ENCODE measurements at places on chromosomes 7 and 10. TPM values are rescaled to one million over a fixed set of nuclear protein-coding genes. Genes with fewer than 3 reads are reported as not detected.

MCM10 gene
- 33.6 TPM for total RNA-seq

HOXA3 gene
- 0.41 TPM for total RNA-seq

GNAT3 gene
- total RNA-seq, result not detected

PROSER2 gene
- 18.5 TPM for total RNA-seq

COL17A1 gene
- 2.4 TPM for total RNA-seq

NPFFR1 gene
- not detected for total RNA-seq

SPDYE16 gene
- total RNA-seq, result not detected

GPR146 gene
- 1.6 TPM for total RNA-seq

TMEM178B gene
- total RNA-seq, result 0.50 TPM

NYAP1 gene
- not detected for total RNA-seq

DNA sequence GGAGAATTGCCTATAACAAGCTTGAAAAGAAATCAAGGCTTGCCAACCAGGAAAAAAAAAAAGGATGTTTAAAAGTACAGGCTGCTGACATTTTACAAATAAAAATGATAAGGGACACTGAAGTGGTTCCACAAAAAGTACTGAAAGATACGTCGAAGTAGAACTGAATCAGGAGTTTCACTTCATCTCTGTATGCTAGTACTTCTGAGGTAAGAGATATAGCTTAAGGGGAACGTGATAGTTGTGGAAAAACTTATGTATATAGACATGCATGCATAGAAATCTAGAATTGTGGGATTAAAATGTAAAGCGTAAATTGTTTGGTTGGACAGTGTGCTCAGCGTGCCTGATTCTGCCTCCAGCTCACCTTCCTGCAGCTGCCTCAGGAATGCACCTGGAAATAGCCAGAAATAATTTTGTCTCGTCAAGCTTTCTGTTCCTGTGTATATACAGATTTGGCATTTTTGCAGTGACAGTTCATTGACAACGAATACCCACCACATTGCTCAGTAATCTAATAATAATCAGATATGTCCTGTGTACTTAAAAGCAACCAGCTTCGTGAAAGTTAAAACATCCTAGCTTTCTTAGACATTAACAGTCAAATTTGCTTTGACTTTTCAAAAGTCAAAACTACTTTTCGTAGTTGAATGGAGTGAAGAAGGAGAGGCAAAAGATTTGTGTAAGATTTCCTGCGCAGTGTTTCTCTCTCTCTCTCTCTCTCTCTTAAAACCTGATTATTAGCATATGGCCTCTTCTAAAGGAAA, 1.4 kb downstream of the SOSTDC1 start:
- DNase-seq, result no peak

- peak; percentile 91 for DNase-seq
Observed at GRCh38 chr7:83162402-83163256, at the start of gene PCLO. PCLO (minus strand) TSS chr7:83162884; CDS start chr7:83162592, 292 bp downstream.

GRCh38 chr7:135678612-135679575, 16.6 kb downstream of the STMP1 start:
- DNase-seq, result peak; percentile 69

DNA sequence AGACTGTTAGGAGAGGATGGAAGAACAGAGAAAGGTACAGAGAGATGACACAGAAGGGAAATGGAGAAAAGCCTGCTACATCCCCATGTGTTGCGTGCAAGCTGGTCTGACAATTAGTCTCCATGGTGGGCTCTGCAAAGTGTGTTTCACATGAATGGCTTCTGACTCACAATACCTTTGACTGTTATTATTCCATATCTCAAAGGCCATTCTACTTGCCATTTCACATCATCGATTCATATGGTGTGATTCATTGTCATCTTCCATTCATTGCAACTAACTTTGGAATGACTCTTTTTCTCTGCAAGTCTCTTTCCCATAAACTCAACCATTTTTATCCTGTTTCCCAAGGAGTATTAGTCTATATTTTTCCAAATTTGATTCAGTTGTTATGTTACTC, 208.9 kb upstream of the INHBA start:
- no peak for DNase-seq

DNA sequence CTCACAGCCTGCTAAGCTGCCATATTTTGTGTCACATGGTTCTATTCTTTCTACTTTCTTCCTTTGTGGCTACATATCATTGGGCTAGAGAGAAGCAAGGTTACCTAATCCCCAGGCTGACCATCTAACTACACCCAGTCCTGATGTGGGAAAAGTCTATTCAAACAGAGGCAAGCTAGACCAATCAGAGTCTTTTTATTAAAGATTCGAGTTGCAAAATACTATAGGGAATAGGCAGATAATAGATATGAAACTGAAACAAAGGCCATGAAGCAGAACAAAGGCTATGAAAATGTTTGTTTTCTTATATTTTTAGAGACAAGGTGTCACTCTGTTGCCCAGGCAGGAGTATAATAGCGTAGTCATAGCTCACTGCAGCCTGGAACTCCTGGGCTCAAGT, 36.7 kb downstream of the MTERF1 start:
- no peak for DNase-seq

DNA sequence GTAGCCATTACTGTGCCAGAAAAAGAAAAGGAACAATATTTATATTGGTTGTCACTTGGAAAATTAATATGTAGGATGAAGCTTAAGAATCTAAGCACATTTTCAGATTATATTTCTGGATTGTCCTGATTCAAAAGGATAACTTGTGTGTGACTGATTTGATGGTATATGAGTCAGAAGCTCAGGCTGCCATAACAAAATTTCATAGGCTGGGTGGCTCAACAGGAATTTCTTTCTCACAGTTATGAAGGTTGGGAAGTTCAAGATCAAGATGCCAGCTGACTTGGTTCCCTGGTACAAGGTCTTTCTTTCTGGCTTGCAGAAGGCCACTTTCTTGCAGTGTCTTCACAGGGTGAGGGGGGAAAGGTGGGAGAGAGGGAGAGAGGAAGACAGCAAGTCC, 108.5 kb downstream of the ST7 start:
- DNase-seq, result no peak

DNA sequence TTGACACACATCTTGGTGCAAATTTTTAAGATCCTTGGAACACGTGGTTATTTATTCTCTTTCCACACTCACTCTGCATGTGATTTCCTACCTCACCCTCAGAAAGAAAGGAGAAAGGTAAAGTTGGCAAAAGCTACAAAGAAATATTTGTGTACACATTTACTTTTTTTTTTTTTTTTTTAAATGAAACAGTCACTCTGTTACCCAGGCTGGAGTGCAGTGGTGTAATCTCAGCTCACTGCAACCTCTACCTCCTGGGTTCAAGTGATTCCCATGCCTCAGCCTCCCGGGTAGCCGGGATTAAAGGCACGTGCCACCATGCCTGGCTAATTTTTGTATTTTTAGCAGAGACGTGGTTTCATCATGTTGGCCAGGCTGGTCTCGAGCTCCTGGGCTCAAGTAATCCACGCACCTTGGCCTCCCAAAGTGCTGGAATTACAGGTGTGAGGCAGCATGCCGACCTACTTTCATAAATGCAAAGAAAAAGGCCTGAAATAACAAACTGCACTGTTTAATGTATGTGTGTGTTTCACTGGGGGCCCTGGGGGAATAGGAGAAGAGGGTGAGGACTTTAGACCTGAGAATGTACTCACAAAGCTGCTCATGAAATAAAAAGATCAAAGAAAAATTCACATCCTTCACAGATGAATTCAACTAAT, 71.6 kb upstream of the GRID1 start:
- no peak for DNase-seq

GRCh38 chr7:121428855-121429489, 32.9 kb upstream of the FAM3C start:
- DNase-seq, result no peak

GRCh38 chr10:115957012-115957399, 316.0 kb downstream of the GFRA1 start:
- no peak for DNase-seq

GRCh38 chr10:27624941-27625340, 120.7 kb downstream of the MKX start:
- no peak for DNase-seq

GRCh38 chr10:9294132-9294663, 1239.7 kb downstream of the GATA3 start:
- DNase-seq, result no peak

DNA sequence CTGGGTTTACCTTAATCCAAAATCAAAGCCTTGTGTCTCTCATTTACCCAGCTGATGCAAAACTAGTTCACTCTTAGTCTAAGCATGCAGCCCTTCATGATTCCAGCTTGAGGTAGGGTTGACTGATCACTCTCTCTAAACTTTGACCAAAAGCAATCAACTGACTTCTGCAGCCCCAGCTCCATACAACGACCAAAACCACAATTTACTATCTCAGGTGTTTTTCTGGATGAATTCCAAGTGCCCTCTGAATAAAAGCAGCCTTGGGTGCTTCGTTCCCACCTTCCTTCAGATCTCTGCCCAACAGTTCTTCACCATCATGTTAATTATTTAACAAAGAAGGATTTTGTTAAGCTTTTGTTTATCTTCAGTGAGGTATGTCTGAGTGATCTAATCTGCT, 62.6 kb downstream of the CCDC6 start:
- DNase-seq, result no peak

- DNase-seq, result peak; percentile 44
Observed at GRCh38 chr7:98753989-98754479, 115.8 kb downstream of the TMEM130 start.

- no peak for DNase-seq
Observed at GRCh38 chr10:3239920-3240894, 67.6 kb upstream of the PITRM1 start.

DNA sequence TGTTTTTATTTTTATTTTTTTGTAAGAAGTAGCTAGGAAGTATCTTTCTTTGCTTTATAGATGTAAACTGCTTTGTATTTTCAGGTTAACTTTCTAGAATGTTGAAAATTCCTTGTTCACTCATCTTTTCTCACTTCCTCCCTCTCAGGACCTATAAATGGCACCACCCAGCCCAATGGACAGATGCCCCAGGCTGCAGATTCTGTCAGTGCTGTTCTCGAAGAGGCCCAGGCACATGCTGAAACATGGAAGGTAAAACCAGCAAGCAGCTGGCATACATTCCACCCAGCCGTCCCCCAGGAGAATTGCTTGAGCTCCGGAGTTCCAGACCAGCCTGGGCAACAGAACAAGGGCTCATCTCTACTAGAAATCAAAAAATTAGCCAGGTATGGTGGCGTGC, 47.1 kb upstream of the PDSS1 start:
- DNase-seq, result no peak

GRCh38 chr7:96837593-96837992, 127.9 kb upstream of the SEM1 start:
- DNase-seq, result no peak

DNA sequence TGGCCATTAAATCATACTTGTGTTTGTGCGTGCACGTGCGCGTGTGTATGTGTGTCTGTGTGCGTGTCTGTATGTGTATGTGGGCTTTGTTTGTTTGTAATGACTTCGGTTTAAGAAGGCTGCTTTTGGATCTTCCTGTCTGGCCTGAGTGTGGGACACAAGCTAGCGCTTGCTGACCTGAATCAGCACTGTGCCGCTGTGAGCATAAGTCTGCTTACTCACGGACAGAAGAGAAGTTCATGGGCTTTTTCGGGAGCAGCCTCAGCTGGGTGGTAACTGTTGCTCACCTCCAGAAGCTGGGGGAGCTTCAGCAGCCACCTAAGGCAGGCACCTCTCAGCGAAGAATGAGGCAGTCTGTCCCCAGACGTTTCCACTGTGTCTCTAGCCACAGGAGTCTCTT, 56.1 kb upstream of the TRUB1 start:
- no peak for DNase-seq

DNA sequence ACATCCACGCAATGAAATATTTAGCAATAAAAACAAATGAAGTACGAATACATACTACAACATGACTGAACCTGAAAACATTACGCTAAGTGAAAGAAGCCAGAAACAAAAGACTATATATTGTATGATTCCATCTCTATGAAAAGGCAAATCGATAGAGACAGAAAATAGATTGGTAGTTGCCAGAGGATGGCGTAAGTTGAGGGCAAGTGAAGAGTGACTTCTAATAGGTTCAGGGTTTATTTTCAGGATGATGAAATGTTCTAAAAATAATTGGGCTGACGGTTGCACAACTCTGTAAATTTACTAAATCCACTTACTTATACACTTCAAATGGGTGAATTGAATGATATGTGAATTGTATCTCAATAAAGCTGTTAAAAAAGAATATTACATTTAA, 39.5 kb upstream of the TECTB start:
- no peak for DNase-seq

DNA sequence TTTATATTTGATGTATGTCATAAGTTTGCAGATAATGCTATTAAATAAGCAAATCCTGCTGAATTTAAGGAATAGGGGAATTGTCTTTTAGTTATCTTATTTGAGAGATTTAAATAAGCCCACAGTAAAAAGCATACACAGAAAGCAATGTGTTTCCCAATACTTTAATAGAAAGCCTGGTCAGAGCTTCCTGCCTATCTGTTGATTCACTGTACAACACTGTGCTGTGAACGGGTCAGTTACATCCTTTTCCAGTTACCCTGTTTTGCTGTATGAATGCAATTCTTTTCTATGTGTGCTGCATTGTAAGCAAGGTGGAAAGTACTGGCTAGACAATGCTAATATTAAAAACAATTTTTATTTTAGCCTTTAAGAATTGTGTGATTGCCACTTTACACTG, 81.2 kb downstream of the ANKRD7 start:
- no peak for DNase-seq

GRCh38 chr10:122019414-122019975, 30.5 kb downstream of the TACC2 start:
- DNase-seq, result no peak

DNA sequence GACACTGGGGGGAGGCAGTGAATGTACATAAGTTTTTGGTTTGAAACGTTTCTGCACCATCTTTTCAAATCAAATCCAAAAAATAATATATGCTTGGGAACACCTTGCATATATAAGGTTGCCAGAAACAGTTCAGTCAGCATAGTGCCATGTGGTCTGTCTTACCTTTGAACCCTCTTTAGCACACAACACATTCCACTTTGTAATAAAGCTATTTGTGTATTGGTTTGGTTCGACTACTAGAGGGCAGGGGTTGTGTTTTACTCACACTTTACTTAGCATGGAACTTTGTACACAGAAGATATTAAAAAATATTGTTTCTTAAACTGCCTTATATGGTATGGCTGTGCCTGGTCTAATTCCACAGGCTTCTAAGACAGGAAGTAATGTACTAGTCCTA, 43.2 kb downstream of the ALDH18A1 start:
- DNase-seq, result no peak
